Prostate gland (tissue), 2 donors: ENCODE measurements at places on chromosomes 5 and 9. TPM values are rescaled to one million over a fixed set of nuclear protein-coding genes. Genes with fewer than 3 reads are reported as not detected.
A peak's percentile ranks its signal among the peaks of the same experiment; 100 is the strongest.

The FBLL1 gene
- total RNA-seq, result 1.3 TPM

- H3K27me3 ChIP-seq, result no peaks in the 10 kb centered on the region
- H3K27ac ChIP-seq, result no peak overlapping the region
- H3K4me3 ChIP-seq, result no peak overlapping the region
- H3K4me1 ChIP-seq, result no peaks in the 10 kb centered on the region
- no peaks in the 10 kb centered on the region for H3K36me3 ChIP-seq
- no peak for DNase-seq
Measured at GRCh38 chr5:40983781-40984180, 74.5 kb downstream of the C7 start.

DNA sequence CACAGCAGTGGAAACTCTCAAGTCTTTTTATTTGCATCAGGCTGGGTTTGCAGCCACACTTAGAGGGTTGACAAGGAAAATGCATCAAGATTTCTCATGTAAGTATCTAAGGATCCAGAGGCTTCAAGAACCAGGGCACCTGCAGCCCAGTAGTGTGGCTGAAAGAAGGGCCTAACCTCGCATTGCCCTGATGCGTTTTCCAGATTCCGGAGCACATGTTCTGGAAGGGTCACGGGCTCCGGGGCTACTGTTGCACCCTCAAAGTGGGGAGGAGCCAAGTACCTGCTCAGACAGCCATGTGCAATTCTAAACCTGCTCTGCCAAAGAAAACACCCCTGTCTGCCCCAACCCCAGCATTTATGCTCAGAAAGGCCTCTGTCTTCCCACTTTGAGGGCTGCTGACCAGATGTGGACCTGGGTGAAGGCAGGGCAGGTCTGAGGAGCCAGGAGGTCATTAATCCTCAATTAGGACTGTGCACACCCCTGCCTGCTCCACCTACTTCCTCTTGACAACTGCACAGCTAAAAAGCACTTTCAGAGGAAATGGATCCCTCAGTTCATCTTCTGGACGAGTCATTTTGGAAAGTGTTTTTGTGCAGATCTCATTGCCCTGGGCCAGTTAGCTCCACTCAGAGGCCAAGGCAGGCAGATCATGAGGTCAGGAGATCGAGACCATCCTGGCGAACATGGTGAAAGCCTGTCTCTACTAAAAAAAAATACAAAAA is 110.7 kb downstream of the SAXO1 start:
- H3K4me3 ChIP-seq, result no peak overlapping the region
- peaks cover 5% of the 10 kb centered on the region for H3K4me1 ChIP-seq
- H3K36me3 ChIP-seq, result no peaks in the 10 kb centered on the region
- DNase-seq, result no peak
- H3K27ac ChIP-seq, result no peak overlapping the region
- no peaks in the 10 kb centered on the region for H3K27me3 ChIP-seq

DNA sequence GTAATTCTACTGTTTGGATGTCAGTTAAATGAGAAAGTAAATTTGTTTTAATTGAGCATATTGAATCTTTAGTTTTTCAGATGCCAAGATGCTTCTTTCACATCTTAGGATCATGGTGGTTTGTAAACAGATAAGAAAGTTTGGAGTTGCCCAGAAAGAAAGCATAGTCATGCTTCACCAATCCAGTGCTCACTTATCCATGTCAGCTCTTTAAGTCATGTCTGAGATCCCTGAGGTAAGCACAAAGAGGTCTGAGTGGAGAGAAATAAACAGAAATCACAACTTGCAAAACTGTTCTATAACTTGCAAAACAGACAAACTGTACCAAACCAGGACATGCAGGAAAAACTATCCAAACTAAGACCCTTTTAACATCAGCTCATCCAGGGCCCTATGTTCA is 87.7 kb downstream of the OSTF1 start:
- H3K4me3 ChIP-seq, result no peak overlapping the region
- H3K27ac ChIP-seq, result no peak overlapping the region
- no peaks in the 10 kb centered on the region for H3K27me3 ChIP-seq
- H3K36me3 ChIP-seq, result no peaks in the 10 kb centered on the region
- DNase-seq, result no peak
- no peaks in the 10 kb centered on the region for H3K4me1 ChIP-seq

GRCh38 chr9:130692321-130692720 is 1.3 kb upstream of the EXOSC2 start:
- H3K4me3 ChIP-seq, result no peak overlapping the region
- H3K27ac ChIP-seq, result no peak overlapping the region
- H3K4me1 ChIP-seq, result no peaks in the 10 kb centered on the region
- H3K36me3 ChIP-seq, result no peaks in the 10 kb centered on the region
- no peaks in the 10 kb centered on the region for H3K27me3 ChIP-seq

The GRXCR2 gene
- not detected for total RNA-seq

DNA sequence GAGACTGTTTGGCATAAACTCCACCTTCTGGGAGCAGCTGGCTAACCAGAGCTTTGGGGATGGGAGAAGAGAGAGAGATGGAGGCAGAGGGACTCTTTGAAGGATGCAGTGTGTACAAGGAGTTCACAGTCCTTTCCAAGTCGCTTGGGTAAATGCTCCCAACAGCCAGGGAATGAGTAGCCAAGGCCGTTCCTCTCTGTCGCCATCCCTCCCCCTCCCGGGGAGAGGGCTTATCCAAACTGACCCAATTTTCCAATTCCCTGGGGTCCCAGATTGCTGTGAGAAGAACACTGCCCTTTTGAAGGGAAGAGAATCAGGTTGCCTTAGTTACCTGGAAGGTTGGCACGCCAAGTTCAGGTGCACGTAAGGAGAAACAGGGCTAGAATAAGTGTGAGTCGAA is 7.9 kb downstream of the WWC1 start:
- no peak for DNase-seq
- H3K27ac ChIP-seq, result no peak overlapping the region
- H3K36me3 ChIP-seq, result no peaks in the 10 kb centered on the region
- H3K4me1 ChIP-seq, result no peaks in the 10 kb centered on the region
- H3K4me3 ChIP-seq, result no peak overlapping the region

GRCh38 chr9:107079589-107079988 is 203.5 kb upstream of the RAD23B start:
- no peak overlapping the region for H3K4me3 ChIP-seq
- no peaks in the 10 kb centered on the region for H3K4me1 ChIP-seq
- H3K36me3 ChIP-seq, result no peaks in the 10 kb centered on the region
- H3K27ac ChIP-seq, result no peak overlapping the region

The ACTBL2 gene
- not detected for total RNA-seq

- DNase-seq, result peak; percentile 75
- no peaks in the 10 kb centered on the region for H3K27me3 ChIP-seq
- no peaks in the 10 kb centered on the region for H3K36me3 ChIP-seq
- H3K4me3 ChIP-seq, result no peak overlapping the region
- peaks cover 16% of the 10 kb centered on the region for H3K4me1 ChIP-seq
- peak overlapping the region; percentile 84 for H3K27ac ChIP-seq
Measured at GRCh38 chr5:151023651-151024050, 3.3 kb downstream of the GPX3 start.

DNA sequence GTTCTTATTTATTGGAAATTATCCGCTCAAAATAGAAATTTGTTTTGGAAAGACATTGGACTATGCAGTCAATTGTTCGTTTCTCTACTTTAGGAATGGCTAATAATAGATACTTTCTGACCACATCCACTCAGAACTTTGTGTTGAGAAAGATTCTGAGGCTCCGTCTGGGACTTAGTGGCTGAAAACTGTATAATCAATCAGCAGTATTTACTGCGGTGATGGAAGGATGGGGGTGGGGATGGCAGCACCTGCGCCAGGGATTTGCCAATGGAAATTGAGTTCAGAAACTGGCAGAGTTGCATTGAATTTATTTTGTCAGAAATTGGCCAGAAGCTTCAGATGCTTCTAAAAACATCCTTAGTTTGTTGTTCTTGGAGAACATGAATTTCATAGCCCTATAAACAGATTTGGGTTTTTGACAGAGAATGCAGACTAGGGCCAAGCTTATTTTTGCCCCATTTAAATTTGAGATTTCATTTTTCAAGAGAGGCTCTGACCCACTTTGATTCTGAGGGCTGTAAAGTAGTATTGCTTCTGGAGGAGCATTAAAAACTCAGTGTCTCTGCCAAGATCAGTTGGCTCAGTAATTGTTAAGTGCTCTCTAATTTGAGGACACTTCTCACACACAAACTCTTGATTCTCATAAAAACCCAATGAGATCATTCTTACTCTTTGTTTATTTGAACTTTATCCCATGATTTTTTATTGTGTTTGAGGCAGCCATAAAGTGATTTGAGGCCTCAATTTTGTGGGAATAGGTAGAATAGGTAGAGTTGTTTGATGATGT is 215.1 kb downstream of the CD180 start:
- peaks cover 2% of the 10 kb centered on the region for H3K4me1 ChIP-seq
- peak overlapping the region; percentile 18 for H3K27ac ChIP-seq
- no peaks in the 10 kb centered on the region for H3K36me3 ChIP-seq
- H3K27me3 ChIP-seq, result no peaks in the 10 kb centered on the region

The RAPGEF6 gene
- 15.5 TPM for total RNA-seq

The PHF24 gene
- total RNA-seq, result not detected

DNA sequence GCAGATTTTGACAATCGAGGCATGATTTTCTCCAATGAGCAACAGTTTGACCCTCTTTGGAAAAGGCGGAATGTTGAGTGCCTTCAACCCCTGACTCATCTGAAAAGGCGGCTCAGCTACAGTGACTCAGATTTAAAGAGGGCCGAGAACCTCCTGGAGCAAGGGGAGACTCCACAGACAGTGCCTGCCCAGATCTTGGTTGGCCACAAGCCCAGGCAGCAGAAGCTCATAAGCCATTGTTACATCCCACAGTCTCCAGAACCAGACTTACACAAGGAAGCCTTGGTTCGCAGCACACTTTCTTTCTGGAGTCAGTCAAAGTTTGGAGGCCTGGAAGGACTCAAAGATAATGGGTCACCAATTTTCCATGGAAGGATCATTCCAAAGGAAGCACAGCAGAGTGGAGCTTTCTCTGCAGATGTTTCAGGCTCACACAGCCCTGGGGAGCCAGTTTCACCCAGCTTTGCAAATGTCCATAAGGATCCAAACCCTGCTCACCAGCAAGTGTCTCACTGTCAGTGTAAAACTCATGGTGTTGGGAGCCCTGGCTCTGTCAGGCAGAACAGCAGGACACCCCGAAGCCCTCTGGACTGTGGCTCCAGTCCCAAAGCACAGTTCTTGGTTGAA is 13.6 kb downstream of the PTPDC1 start:
- H3K27ac ChIP-seq, result no peak overlapping the region
- H3K4me3 ChIP-seq, result no peak overlapping the region
- H3K27me3 ChIP-seq, result no peaks in the 10 kb centered on the region
- no peaks in the 10 kb centered on the region for H3K4me1 ChIP-seq
- no peaks in the 10 kb centered on the region for H3K36me3 ChIP-seq
- no peak for DNase-seq

DNA sequence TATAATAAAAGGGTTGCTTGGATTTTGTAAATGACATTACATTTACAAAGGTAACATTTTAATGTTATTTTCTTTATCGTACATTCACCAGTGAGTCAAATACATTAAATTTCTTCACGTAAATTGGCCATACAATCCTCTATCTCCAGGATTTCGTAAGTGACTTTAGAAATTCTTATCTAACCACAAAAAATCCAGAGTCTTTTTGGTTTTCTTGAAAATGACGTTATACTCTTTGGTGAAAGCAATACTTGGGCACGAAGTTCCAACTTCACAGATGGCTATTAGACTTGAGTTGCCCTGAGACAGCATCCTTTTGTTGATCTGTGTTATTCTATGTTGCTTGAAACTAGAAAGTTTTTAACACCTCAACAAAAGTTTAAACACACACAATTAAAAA is 87.4 kb upstream of the CDH10 start:
- DNase-seq, result no peak
- H3K4me1 ChIP-seq, result no peaks in the 10 kb centered on the region
- no peaks in the 10 kb centered on the region for H3K36me3 ChIP-seq
- H3K27me3 ChIP-seq, result no peaks in the 10 kb centered on the region
- H3K4me3 ChIP-seq, result no peak overlapping the region
- H3K27ac ChIP-seq, result no peak overlapping the region
